CD4-positive, alpha-beta T cell treated with Interleukin-21 for 1 hour (primary cell): ENCODE measurements at places on chromosomes 1 and 21.

GRCh38 chr1:57835620-57836019 lies 411.8 kb upstream of the DAB1 start:
- no peak for DNase-seq

- no peak for DNase-seq
Observed at GRCh38 chr1:16173447-16174260, 17.8 kb upstream of the EPHA2 start.

- no peak for DNase-seq
Observed at GRCh38 chr1:94886361-94886760, 40.5 kb downstream of the CNN3 start.

DNA sequence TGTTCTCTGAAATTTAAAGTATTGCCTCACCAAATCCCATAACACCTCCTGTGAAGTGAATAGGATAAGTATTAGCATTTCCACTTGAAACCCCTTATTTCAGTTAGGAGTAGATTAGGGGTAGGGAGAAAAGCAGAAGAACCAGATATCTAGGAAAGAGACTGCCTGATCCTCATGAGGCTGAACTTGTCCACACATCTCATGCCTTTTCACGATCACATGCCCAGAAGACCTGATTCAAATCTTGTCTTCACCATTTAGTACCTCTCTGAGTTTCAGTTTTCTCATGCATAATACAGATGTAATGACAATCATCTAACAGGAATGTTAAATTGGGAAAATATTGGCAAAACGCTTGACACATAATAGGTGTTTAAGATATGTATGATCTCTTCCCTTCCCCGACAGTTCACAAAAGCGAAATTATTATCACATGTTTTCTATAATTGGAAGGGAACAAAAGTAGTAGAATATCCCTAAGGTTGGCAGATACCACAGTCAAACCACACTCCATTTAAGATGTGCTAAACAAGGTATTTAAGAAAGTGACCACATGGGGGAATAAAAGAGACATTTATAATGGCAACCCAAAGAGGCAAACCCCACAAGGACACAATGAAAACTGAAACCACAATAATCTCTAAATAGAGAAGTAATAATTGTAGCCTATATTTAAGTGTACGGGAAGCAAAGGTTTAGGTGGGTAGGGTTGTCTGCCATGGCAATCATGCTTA lies 25.2 kb downstream of the GFI1 start:
- peak; percentile 40 for DNase-seq

DNA sequence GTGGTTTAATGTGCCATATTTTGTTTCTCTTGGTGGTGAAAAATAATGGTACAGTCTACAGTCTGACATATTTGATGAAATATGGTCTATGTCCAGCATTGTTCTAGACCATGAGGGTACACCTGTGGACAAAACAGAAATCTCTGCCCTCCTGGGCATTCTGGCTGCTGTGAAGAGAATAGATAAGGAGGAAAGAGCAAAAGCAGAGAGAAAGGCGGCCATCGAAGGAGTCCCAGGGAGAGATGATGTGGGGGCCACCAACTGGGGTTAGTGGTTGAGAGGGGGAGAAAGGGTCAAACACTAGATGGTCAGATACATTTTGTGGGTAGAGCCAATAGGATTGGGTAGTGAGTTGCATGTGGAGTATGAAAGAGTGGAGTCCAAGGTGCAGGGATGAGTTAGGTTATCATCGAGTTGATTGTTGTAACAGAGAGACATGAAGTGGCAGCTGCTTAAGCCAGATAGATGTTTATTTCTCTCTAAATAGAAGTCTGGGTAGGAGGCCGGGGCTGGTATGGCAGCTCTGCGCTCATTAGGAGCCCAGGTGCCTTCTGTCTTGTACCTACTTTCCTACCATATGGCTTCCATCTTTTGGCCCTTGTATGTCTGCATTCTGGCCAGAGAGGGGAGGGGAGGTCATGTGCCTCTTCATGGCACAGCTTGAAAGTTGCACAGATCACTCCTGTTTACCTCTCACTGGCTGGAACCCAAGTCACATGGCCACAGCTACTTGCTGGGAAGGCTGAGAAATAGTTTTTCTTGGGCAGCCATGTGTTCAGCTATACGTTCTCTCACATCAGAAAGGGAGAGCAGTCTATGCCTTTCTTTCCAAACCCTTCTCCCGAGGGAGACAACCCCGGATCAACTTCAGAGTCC lies 13.0 kb downstream of the UBE4B start:
- no peak for DNase-seq

- no peak for DNase-seq
Observed at GRCh38 chr1:70327306-70328076, 27.0 kb downstream of the ANKRD13C start.
